ENCODE measurements at places on chromosomes 5 and 9.

GRCh38 chr5:90932052-90932699, 373.6 kb downstream of the ADGRV1 start:
- peak; percentile 46 for DNase-seq

DNA sequence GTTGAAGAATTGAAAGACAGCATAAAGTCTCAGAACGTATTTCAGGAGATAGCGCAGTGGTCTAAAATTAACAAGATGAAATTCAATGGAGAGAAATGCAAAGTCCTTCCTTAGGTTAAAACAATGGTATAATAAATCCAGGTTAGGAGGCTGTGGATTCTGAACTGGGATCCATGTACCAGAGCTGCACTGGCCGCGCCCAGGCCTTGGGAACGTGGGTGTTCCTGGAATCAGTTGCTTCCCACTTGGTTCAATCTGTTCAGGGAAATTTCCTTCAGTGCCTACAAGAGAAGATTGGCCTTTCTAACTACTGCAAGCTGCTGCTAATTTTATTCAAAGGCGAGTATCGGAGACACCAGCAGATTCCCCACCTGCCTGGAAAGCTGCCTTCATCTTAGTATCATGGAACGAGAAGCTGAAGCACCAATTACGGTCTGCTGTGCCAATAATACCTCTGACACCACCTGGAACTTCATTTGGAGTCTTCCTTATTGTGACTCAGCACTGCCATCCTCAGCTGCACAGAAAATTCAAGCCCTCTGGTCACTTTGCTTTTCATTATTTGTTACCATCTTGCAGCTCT, 14.3 kb upstream of the CTNND2 start:
- DNase-seq, result no peak

DNA sequence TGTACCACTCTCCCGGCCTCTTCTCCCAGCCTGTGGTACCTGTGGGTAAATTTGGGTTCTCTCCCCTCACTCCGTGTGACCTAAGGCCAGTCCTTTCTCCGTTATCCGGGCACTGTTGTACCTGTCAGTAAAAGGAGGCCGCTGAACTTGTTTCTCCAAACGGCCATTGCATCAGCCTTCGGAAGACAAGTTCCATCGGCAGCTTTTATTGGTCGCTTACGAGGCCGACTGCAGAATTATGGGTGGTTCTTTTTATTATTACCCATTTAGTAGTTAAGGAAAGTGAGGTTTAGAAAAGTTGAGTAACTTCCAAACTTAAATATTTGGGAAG, 558 bp downstream of the GRPEL2 start:
- DNase-seq, result peak; percentile 39

DNA sequence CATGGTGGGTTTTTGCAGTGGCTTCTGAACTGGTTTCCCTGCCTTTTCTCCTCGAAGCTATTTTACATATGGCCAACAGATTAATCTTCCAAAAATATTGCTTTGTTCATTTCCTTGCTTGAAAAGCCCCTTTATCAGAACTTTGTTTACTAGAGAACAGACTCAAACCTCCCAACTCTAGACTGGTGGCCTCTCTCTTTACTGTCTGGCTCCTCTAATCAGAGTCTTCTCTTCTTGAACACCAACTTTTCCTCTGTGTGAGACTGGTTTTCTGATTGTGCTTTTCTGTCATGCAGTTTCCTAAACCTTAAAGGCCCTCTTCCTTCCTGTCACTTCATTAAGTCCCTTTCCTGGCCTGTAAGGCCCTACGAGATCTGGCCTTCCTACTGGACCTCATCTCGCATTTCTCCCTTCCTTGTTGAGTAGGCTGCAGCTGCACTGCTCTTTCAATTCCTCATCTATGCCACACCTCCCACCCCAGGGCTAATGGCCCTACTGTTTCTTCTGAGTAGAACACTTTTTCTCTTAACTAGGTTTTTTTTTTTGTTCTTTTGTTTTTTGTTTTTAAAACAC, 5.7 kb downstream of the C9orf43 start:
- no peak for DNase-seq

- no peak for DNase-seq
Observed at GRCh38 chr9:130846487-130847305, 11.6 kb downstream of the ABL1 start.

DNA sequence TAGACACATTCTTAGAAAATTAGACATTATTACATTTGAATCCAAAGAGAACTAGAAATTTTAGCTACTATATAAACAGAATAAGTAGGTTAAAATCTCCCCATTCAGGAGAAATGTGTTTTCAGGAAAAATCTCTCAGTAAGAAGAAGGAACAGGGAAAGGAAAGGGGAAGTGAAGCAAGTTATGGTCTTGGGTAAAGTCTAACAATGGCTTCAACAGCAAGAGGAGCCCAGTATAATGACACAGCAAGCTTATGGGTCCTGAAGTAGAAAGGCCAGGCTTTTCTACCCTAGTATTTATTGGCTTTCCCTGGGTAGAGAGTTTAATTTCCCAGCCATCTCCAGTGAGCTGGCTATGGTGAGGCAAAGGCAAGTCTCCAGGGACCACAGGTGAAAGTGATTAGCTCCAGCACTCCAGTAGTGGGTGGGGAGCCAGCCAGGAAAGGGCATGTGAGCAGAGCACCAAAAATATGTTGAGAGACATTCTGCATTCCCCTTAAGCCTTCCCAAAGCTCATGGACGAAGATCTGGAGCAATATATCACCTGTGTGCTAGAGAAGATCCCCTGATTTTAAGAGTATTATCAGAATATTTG, 981.7 kb downstream of the NR2F1-AS1 start:
- no peak for DNase-seq

DNA sequence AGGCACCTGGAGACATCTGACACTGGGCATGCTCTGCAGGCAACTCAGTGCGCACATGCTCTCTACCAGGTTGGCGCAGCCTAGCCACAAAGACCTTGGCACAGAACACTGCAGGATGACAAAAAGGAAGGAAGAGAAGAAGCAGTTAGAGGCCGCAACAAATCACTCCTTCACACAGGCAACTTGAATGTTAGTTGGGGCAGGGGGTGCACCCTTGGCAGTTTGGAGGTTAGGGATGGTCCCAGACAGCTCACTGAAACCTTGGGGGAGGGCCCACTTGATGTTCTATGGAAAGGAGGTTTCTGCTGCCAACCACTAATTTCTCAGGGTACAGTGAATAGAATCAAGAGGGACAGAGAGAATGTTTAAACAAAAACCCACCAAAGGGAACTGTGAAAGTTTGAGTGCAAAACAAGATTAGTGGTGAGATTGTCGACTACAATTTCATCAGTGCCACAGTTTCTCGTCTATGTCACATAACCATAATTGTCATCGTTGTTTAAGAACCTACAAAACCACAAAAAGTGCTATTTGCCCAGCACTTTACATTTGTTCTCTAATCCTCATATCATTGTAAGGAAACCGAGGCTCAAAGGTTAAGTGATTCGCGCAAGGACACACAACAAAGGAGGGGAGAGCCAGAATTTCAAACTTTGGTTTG, 48.7 kb downstream of the FBXW11 start:
- DNase-seq, result peak; percentile 51

DNA sequence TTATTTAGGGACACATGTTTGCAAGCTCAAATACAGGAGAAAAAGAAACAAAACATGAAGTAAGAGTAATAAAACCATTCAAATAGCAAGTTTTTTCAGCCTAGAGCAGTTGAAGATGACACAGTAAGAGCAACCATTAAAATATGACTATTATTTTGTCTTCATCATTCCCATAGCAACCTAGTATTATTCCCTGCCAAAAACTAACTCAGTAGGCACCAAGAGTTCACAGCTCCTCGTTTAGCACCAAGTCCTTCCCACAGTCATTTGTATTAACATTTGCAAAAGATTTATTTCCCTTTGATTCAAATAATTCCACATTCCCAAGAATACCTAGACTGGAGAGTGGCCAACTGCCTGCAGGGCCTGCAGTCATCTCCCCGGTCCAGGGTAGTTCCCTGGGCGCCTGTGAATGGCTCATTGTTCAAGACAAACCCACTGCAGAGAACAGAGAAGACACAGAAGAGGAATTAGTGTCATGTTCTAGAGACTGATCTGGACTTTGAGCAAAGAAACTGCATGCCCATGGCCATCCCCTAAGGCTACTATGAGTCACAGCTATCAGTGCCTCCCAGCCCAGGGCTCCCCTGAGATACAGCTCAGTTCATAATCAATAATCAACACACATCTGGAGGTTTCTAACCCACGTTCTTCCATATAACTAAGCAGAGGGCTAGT, 139.1 kb upstream of the MAP3K1 start:
- no peak for DNase-seq

DNA sequence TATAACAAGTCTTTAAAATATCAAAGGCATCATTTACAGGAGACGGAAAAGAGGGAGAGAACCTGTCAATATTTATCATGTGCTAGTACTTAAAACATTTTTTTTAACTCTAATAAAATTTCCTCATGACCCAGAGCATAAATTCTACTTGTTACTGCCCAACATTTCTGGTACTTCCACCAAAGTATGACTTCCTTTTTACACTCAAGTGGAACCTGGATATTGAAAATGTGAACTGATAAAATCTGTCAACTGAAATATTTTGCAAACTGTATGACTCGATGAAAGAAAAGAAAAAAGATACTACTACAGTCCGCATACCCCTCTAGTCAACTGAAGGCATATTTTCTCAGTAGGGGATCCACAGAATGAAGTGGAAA, 37.1 kb downstream of the FAM13B start:
- no peak for DNase-seq
